NAMALWA (cell line): ENCODE measurements at places on chromosomes 13 and 19.
A peak's percentile ranks its signal among the peaks of the same experiment; 100 is the strongest.

- DNase-seq = no peak
Observed at GRCh38 chr13:44136696-44137268, 236.8 kb upstream of the SERP2 start.

GRCh38 chr19:51107406-51108065 is 673 bp downstream of the CTU1 start:
- peak; percentile 57 for DNase-seq

- DNase-seq = no peak
Observed at GRCh38 chr13:90531744-90532143, 815.7 kb upstream of the MIR17HG start.

GRCh38 chr19:29318581-29318980 is 105.6 kb upstream of the UQCRFS1 start:
- DNase-seq = no peak

DNA sequence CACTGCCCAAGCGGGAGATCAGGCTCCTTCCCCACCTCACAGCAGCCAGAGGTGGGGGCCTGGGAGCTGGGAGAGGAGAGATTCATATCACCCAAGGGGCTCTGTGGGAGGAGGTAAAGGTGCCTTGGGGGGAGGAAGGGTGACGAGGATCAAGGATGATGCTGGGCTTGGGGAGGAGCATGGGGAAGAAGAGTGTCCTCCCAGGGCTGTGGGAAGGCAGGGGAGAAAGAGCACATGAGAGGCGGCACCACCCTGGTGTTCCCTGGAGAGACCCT is 82.7 kb downstream of the ANKRD10 start:
- no peak for DNase-seq

DNA sequence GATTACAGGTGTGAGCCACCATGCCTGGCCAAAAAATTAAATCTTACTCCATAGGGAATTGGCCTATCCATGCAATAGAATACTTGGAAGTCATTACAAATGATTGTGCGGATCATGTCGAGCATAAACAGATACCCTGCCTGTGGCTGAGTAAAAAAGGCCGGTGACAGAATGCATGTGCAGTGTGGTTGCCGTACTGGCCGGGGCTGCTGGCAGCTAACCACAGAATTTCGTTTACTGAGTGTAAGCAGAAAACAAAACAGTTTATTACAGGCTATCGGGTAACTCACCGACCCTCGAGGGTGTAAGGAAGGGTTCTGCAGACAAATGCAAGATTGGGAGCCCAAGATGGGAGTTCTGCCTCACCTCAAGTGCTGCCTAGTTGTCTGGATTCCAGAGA is 127.7 kb downstream of the ZIC5 start:
- DNase-seq = no peak

GRCh38 chr19:47651132-47651531 is 42.2 kb downstream of the BICRA start:
- DNase-seq = no peak

- no peak for DNase-seq
Observed at GRCh38 chr13:49100637-49101570, 119.2 kb upstream of the MLNR start.

- no peak for DNase-seq
Observed at GRCh38 chr13:101465877-101466276, 13.4 kb downstream of the ITGBL1 start.

- DNase-seq = no peak
Observed at GRCh38 chr13:78085434-78086225, 167.0 kb upstream of the EDNRB start.

- no peak for DNase-seq
Observed at GRCh38 chr13:33723365-33723764, 94.6 kb upstream of the RFC3 start.

- DNase-seq = peak; percentile 88
Observed at GRCh38 chr19:34430738-34431625, 2.8 kb downstream of the UBA2 start.

GRCh38 chr13:64867856-64868255 is 2362.3 kb downstream of the PCDH9 start:
- no peak for DNase-seq

DNA sequence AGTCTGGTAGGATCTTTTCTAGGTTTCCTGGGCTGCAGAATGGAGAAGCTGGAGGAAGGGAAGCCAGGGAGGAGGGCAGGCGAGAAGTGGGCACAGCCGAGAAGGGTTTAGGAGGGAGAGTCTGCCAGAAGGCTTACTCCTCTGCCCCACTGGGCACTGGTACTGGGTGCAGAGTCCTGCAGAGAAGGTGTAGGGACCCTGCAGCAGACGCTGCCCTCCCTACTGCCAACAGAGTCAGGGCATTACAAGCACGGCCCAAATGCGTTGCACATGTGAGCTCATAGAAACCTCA is 726 bp upstream of the PEPD start:
- DNase-seq = no peak

DNA sequence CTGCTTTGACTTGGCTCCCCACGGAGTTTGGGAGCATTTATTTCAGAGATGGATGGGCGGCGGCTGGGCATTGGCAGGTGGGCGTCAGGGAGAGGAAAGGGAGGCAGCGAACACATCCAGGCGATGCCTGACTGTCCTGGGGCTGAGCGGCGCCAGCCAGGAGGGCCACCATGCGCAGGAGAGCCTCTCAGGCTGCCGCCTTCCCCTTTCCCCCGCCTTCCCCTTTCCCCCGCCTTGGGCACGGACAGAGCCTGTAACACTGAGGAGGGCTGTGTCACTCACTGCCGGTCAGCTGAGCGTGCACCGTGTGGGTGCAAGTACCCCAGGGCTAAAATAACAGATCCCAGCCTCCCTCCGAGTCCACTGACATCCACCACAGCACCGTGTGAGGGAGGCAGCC is 11.4 kb downstream of the MCF2L start:
- DNase-seq = no peak

- DNase-seq = peak; percentile 81
Observed at GRCh38 chr13:111202745-111203144, 87.6 kb downstream of the ARHGEF7 start.

GRCh38 chr19:45999653-46000121 is 4.4 kb downstream of the CCDC61 start:
- DNase-seq = no peak

DNA sequence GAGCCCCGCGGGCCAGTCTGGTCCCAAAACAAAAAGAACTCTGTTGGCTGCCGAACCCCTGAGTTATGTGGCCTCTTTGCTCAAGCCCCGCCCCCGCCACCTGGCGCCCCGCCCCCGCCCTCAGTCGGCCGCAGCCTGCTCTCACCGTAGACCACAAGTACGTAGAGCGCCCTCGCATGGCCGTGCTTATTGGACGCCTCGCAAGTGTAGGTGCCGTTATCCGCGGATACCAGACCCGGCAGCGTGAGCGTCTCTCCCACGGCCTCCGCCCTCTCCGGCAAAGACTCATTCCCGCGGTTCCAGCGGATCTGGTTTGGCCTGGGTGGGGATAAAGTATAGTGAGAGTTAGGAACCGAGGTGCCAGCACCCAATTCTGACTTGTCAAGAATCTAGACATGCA is 5.5 kb upstream of the ZNF428 start:
- peak; percentile 93 for DNase-seq

DNA sequence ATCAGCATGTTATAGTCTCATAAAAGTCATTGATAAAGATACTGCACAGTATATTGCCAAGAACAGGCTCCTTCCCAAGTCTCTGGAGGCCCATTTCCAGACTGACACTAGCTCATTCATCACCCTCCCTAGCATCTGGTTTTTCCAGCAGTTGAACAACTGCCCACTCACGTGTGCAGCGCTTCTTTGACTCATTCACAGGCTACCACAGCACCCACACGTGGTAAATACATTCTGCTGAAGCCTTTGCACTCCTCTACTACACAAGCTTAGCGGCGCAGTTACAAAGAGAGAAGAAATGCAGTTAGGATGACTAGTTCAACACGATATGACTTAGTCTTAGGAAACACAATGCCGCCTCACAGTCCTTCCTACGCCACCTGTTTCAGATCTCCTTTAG is 87.7 kb downstream of the DOCK9 start:
- no peak for DNase-seq

DNA sequence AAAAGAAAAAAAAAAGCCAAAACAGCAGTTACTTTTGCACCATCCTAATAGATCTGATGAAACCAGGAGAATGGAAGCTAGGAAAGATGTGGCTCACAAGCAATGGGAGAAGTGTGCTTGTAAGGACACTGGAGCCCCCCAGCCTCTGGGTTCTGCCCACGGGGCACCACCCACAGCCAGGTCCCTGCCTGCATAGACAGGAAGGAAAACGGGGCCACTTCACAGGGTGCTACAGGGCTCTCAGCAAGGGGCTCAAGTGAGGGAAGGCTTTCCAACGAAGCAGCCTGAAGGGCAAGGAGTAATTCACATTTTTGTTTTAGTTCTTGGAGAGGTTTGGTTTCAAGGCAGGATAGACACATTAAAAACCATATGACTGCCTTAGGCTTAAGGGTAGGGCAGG is 42.7 kb downstream of the BRD4 start:
- DNase-seq = no peak

- no peak for DNase-seq
Observed at GRCh38 chr13:62482351-62482750, 1066.7 kb upstream of the PCDH20 start.

- DNase-seq = no peak
Observed at GRCh38 chr19:47215581-47215980, 15.4 kb downstream of the BBC3 start.

DNA sequence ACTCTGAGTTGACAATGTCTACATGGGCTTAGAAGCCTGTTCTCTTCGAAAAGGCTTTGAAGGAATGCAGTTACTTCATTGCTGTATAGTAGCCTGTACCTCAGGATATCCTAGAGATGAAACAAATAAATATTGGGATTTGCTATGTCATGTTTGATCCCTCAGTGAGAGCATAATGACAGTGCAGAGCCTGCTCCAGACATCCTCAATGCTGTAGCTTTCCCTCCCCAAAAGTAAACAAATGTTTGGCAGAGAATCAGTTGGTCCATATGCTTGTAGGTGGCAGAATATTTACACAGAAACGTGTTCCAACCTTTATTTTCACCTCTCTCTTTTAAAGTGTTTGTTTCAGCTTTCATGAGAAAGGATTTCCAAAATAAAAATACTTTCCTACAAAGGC is 515.3 kb upstream of the SGCG start:
- DNase-seq = no peak

DNA sequence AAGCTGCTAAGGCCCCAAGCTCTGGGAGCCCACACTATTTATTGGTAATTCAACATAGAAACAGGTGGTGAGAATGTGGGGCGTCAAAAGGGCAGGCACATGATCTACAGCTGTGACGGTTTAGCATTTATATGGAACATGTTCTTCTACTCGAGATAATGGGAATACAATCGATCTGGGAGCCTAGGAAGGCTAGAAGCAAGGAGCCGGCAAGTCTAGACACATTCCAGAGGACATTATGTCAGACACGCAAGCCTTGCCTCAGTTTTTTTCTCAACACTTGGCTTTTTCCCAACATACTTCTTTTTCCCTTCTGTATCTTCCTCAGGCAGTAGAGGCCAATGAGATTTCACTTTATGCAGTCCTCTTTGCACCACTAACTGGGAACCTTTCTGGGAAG is 315.7 kb upstream of the SLITRK5 start:
- DNase-seq = no peak

DNA sequence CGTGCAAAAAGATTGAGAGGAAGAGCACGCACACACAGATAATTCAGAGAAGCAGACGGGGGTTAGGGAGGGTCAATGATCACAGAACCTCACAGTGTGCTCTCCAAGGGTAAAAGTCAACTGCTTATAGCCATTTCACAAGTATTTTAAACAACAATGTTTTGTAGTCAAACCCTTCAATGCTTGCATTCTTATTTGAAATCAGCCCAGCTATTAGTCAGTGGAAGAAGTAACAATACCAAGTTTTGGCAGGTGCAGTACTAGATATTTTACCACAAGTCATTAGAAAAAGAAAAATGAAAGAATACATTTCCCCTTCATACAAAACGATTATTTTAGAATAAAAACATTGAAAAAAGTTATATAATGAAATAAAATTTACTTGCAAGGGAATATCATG is 2.6 kb downstream of the CSNK1A1L start:
- no peak for DNase-seq

DNA sequence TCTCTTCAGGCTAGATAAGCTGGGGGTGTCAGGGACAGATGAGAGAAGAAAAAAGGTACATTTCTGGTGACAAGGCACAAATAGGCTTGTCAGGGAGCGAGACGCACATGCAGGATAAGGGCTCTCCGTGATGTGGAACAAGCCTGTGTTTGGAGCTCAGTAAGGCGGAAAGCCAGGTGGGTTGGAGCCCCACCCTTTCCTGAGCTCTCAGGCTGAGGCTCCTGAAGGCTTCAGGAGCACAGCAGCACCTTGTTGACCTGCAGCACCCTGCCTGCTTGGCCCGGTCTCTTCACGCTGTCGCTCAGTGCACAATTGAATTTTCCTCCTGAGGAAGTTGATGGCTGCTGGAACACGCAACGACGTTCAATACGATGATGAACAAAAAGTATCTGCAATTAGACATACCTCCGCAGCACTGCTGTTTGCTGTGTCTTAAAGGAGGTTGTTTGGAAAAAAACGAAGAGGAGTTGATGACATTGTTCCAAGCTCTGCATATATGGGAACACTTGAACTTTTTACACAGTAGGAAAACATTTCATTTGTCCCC is 29.3 kb downstream of the SERP2 start:
- no peak for DNase-seq

- DNase-seq = peak; percentile 77
Observed at GRCh38 chr13:32639502-32640105, 53.4 kb downstream of the PDS5B start.

DNA sequence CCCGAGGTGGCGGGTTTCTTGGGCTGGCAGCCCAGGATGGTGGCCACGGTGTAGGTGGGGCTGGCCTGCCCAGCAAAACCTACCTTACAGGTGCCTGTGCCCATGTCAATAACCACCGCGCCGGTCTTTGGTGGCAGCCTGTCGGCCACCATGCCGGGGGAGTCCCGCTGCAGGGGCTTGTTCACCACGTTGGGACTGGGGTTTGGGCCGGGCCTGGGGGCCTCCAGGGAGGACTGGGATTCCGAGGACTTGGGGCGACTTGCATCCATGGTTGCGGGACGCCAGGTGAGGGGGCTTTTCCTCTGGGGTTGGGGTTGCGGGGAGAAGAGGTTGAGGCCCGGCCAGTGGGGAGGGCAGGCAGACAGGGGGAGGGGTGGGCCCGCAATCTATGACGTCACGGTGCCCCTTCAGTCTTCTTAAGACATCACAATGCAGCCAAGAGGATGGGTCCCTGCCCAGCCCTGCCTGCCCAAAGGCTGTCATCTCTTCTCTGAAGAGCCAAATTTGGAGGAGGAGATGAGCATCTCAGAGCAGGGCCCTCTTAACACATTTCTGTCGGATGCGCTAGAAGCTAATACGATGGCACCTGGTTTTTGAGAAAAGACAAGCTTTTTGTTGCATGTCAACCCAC is at the start of gene ACTL9:
Gene ACTL9 (minus strand): TSS at position 363 of the 631 bp plus-strand sequence. CDS start 94 bp downstream, at position 269.
- DNase-seq = no peak

DNA sequence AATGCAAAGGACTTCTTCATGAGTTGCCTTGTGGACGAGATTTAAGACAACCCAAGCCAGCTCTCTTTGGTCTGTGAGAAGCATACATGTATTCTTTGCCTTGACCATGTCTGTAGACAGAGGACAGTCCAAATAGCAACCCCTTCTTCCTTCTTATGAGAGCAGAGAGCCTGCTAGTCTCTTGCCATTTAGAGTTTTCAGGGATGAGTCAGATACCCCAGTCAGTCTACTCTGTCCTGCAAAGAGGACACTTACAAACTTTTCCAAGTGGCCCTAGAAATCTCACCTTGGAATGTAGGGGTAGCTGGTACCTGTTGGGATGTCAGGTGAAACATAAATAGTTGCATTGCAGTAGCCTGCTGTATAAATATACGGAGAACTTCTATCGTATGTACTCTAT is 36.7 kb downstream of the DNAJC3 start:
- no peak for DNase-seq

- DNase-seq = peak; percentile 63
Observed at GRCh38 chr19:48329167-48329891, 4.0 kb downstream of the EMP3 start.

- no peak for DNase-seq
Observed at GRCh38 chr13:26423629-26424028, 133.9 kb upstream of the WASF3 start.
